ENCODE measurements at places on chromosomes 3 and 15.
A peak's percentile ranks its signal among the peaks of the same experiment; 100 is the strongest.

- DNase-seq: no peak
Measured at GRCh38 chr15:35440265-35440664, 105.7 kb downstream of the DPH6 start.

GRCh38 chr3:144244662-144245061 is 273.0 kb downstream of the DIPK2A start:
- DNase-seq: no peak

GRCh38 chr3:9214599-9214998 is 34.8 kb downstream of the SRGAP3 start:
- no peak for DNase-seq

DNA sequence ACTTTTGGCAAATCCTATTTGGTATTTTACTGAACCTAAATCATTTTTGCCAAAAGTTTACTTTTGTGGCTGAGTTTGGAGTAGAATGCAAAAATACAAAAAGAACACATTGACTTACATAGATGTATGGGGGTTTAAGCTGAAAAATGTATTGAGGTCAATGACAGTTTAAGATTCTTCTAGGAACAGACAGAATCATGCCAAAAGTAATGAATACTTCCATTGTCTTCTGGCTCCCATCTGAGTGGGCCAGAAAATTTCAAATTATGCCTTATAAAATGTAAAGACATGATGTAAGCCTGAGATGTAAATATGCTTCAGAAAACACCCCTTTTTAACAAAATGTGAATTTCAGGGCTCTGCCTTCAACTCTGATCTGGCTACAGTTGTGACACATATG is 375.1 kb upstream of the DPH6 start:
- no peak for DNase-seq

- no peak for DNase-seq
Measured at GRCh38 chr3:169264711-169265110, 398.8 kb downstream of the MECOM start.

- no peak for DNase-seq
Measured at GRCh38 chr3:184827572-184827971, 15.6 kb downstream of the VPS8 start.

DNA sequence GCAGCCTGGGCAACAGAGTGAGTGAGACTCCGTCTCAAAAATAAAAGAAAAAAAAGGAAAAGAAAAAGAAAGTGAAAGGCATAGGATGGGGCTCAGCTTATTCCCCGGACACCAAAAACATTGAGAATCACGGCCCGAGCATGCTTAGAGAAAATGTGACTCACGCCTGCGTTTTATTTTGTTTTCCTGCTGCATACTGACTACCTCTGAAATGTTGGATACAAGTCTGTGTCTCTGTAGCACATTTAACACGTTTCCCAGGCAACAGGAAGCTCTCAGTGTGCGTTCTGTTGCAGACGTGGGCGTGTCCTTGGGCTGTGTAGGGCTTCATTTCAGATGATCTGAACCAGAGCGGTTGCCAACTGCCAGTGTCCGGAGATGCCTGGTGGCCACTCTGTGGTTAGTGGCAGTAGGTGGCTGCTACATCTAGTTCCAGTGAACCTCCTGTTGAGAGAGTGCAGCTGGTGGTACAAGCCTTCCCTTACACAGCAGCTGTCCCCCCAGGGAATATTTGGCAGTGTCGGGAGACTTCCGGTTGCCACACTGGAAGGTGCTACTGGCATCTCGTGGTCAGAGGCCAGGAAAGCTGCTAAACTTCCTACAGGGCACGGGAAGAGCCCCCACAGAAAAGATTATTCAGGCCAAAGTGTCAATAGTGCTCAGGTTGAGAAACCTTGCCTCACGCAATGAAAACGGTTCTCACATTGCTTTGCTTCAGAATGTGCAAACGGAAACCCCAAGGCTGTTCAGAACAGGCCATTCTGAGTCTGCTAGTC is 3.0 kb downstream of the SLC51A start:
- DNase-seq: peak; percentile 66

DNA sequence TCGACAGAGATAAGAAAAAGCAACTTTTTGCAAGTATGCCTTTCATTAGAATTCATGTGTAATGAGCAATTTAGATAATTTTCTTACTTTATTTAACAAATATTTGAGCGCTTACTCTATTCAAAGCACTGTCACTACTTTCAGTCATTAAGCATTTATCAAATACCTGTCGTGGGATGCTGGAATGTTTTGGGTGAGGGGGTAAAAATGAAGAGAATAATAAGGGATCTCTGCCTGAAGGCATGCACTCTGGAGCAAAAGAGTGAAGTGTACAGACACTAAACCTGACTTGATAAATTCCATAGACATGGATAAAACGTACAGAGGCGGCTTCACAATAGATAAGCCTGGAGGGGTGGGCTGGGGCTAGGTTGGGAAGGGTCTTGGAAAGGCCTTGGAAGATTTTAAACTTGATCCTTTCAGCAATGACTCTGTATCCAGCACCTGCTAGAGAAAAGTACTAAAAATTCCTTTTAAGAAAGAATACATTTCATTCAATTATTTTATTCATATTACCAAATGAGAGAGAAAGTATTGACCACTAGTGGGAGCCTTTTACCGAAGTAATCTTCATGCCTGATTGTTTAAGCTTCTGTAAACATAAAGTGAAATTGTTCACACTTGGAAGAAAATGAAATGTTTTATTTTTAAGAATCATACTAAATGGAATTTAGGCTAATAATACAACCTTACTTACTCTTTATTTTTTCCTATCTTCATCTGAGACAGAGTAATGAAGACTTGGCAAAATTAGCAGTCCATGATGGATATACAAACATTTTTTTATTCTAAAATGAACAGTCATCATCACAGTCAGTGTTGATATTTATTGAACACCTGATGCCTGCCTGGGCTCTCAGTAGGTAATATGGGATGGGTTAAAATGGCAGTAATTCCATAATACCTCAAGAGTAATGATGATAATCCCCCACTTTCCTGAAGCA is 113.2 kb downstream of the PPP2R3A start:
- peak; percentile 46 for DNase-seq

DNA sequence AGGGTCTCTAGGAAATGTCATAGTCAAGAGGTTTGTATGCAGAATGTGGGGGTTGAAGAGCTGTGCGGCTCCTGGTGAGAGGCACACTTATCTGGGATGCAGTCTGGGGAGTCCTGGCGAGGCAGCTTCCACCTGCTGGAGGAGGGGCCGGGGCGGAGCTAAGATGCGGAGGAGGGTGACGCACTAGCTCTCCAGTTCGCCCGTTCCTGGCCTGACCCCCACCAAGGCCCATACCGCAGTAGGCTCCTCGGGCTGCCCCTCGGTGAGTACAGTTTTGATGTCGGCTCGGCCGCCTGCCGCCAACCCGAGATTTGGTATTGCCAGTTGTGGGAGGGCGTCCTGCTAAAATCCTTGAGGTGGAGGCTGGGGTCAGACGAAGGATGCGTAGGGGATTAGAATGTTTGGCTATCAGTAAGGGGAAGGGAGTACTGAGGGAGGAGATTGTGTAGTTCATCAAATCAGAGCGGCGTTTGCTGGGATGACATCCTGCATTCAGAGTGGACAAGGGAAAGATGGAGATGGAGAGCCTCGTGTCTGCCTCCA is at the start of gene SCG5:
TSS of gene SCG5 (plus strand) at position 194 of the 543 bp plus-strand sequence. CDS start 1,883 bp downstream, outside the sequence.
- DNase-seq: no peak

- no peak for DNase-seq
Measured at GRCh38 chr3:102529452-102529851, 94.6 kb downstream of the ZPLD1 start.

DNA sequence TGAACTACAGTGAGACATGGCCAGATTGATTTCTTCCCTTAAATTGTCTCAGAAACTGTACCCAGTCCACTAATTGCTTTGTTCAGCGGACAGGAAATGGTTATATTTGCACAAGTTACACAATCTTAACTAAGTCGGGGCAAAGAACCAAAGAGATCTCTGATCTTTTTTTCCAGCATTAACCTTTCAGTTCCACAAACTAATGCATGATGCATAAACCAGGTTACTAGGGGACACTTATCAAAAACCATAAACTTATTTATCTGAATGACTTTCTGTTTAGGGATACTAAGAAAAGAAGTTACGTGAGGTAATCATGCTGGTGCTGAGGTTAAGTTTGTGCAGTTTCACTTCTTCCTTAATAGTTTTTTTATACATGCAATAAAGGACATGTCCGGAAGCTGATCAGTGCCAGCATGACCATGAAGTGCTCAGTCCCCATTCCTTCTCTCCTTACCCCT is 22.4 kb downstream of the FNDC3B start:
- peak; percentile 20 for DNase-seq

DNA sequence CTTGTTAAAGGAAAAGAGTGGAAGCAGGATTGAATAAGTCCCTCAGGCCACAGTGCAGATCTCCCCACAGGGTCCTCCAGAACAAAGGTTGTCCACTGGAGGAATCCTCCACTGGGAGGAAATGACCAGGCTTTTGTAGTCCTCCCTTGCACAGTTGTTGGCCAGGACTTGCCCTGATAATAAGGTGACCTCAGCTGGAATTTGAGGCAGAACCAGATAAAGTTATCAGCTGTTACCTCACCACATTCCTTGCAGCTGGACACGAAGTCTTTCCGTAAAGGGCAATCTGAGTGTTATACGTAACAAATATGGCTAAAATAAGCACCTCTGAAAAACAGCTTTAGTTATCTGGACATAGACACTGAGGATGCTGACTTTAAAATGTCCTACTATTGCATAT is 83.5 kb upstream of the NAALADL2 start:
- DNase-seq: no peak

DNA sequence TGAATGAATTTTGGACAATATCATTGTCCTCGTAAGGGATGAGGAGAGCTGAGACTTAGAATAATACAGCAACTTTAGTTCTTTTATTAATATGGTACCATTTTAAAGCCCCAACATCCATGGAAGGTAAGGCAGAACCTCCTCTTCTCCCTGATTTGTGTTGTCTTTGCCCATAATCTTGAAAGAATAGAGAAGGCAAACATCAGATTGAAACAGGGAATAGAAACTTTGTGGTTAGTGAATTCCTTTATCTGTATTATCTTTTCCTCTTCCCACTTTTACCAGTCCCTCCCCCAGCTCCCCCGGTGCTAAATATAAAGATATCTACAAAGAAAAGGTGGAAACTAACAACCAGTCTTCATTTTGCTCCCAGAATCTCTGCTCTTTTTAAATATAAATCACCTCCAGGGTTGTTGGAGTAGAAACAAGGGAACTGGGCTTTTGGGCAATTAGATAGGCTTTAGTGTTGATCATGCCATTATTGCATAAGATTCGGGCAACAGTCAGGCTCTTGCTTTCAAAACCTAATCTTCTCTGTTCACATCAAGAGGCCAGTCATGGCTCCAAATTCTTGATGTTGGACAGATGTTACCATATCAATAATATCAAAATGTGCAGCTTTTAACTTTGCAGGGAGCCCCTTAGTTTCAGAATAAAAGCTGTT is 32.5 kb downstream of the ITPR1 start:
- DNase-seq: no peak

DNA sequence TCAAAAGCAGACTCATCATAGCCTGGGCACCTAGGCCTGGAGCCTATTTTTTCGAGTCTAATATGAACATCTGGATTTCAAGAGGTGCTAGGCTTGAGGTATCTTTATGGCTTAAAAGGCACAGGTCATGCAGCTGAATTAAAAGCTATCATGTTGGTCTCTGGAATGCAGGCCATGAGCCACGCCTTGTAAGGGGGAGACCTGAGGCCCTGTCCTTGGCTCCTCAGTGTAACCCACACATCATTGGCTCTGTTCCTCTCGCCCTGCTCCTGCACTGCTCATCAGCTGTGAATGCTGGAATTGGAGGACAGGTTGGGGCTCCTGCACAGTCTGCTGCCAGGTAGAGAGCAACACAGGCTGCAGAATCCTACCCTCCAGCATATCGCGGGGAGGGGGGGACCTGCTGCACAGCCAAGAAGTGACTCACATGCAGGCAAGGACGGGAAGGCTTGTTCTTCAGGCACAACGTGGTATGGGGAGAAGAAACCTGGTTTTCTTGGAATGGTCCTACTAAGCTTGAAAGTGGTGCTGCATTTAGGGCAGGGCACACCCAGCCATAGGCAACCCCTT is 146.0 kb downstream of the CHST2 start:
- no peak for DNase-seq

GRCh38 chr15:71511796-71512681 is 298.3 kb upstream of the NR2E3 start:
- no peak for DNase-seq

- no peak for DNase-seq
Measured at GRCh38 chr15:71804226-71804625, 6.1 kb upstream of the NR2E3 start.

- no peak for DNase-seq
Measured at GRCh38 chr3:146148468-146148931, 12.5 kb downstream of the PLOD2 start.

DNA sequence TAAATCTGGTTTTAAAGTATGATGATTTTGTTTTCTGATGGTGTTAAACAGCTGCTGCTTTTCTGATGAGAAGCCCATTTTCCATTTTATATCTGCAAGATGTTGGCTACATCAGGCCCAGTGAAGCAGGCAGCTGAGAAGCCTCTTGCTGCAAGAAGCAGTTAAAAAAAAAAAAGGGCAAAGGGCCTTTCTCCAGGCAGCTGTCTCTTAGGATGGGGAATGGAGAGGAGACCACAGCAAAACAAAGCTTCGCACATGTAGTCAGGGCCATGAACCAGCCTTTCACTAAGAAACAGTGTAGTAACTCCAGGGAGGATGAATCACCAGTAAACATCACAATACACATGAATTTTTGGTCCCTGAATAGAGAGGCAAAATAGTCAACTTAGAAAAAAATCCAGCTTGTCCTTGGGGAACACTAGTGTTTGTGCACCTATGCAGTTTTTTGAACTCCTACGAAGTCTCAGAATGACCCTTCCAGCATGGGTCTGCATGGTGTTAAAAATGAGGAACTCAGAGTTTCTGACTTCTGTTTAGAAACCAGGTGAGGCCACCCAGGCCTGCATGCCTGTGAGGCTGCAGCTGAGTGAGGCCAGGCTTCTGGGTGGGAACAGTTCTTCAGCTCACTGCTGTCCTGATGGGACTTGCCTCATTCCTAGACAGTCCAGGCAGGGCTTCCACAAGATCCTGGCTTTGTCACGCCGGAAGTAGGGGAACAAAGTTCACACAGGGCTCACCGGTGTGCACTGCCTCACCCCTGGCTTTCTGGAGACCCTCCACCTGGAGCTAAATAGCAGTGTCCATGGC is 518.7 kb downstream of the MCTP2 start:
- DNase-seq: no peak

DNA sequence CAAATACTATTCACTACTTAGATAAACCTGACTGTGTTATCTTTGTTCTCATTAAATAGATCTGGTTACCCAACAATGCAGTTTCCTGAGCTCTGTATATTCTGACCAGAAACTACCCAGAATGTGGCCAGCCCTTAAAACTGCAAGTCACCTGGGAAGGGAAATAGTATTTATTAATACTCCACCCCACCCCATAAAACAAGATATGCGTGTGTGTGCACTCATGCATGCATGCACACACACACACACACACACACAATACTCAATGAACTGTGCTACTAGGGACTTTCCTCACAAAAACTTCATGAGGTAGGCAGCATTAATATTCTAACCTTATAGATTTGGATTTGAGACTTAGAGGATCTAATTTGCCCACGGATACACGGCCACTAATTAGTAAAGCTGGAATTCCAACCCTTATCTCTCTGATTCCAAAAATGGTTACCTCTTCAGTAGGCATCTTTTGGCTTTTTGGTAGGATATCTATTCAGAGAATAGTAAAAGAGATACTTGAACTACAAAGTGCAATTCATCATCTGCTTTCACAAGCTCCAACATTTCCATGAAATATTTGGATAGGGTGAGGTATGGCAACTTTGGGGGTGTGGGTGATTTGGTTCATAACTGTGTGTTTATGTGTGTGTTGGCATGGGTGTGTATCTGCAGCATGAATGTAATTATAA is 197.0 kb upstream of the CFAP20DC start:
- no peak for DNase-seq

- no peak for DNase-seq
Measured at GRCh38 chr3:67382536-67382935, 271.9 kb downstream of the SUCLG2 start.

Data from CD4-positive, alpha-beta T cell treated with Interleukin-4 for 1 hour (primary cell).